SK-N-DZ (cell line): ENCODE measurements at places on chromosomes 12 and 14.

DNA sequence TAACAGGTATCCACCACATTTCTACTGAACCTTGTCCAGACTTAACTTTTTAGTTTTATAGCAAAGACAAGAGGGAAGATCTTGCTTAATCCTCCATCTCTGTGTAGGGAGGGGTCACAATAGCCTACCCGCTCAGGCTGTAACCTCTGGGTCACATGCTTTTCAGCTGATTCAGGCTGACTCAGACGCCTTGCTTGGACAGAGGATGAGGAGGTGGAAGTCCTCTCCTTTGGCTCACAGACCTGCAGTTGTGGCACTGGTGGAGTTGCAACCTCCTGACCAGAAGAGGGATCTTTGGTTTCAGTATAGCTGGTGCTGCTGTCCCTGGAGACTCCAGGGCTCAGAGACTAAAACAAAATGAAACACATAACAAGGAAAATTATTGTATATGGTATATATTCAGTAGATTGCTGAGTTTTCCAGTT lies 16.2 kb downstream of the ACIN1 start:
- no peak for DNase-seq

GRCh38 chr12:116456330-116457082 lies 102.7 kb upstream of the MAP1LC3B2 start:
- DNase-seq = no peak

DNA sequence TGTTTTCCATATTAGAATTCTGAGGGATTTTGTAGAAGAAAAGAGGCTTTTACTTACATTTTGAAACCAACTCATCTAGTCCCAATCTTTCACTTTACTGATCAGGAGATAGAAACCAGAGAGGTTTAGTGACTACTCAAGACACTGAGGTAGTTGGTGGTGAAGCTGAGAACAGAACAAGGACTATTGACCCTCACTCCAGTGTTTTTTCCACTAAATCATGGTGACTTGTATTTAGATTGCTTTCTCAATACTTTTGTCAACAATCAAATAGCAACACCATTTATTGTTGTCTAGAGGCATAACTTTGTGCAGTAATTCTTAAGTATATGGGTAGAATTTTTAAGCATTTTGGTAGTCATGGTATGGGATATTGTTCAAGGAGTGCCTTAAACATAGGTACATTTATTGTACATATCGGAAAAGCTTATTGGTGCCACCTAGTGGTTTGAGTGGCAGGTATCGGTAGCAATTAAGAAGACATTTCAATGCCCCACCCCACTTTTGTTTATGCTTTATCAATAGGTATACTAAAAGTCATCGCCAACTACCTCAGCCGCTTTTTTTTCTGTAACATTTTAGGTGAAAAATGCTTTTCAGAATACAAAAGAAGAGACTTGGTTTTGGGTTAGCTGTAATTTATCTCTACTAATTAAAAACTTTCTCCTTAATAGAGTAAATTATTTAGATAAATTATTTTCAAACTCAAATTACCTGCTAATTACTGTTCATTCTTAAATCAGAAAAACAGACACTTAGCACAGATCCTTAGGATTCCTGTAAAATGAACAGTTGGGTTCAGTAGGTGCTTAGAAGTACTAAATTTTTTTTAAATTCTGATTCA lies 47.3 kb upstream of the PAWR start:
- DNase-seq = peak; percentile 74

DNA sequence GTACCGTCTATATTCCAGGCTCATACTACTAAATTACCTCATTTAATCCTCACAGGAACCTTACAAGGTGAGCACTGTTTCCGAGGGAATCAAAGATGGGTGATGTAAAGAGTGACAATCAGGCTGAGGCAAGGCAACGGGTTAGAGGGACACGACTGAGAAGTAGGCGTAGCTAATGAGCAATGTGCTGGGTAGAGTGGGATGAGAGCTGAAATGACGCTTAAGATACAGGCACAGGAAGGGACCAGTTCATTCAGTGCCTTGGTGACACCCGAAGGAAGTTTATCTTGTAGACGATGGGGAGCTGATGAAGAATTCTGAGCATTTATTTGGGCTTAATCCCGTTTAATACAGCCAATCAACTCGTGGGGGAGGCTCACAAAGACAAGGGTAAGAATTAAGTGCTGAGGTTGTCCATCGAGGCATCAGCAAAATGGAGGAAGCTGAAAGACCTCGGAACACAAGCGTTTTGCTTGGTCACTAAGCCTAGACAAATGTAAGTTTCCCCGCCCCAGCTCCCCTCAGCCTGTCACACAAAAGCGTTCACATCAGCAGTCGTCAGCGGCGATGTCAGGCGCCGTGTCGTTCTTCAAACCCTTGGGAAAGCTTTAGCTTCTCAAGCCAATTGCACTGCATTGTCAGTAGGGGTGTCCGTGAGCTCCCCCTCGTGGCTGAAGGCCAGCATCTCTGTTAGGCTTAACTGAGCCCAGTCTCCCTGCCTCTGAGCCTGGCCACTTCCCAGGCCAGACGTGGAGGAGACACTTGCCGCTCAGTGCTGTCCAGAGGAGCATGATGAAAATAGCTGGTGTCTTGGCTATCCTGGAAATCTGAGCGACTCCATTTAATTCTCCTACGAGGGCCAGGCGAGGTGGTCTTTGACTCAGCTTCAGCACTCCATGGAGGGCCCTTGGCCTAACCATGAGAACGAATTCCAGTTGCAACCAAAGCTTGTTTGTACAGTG lies 288.5 kb upstream of the G2E3 start:
- peak; percentile 93 for DNase-seq

GRCh38 chr14:101849640-101850039 lies 88.1 kb downstream of the PPP2R5C start:
- DNase-seq = no peak

DNA sequence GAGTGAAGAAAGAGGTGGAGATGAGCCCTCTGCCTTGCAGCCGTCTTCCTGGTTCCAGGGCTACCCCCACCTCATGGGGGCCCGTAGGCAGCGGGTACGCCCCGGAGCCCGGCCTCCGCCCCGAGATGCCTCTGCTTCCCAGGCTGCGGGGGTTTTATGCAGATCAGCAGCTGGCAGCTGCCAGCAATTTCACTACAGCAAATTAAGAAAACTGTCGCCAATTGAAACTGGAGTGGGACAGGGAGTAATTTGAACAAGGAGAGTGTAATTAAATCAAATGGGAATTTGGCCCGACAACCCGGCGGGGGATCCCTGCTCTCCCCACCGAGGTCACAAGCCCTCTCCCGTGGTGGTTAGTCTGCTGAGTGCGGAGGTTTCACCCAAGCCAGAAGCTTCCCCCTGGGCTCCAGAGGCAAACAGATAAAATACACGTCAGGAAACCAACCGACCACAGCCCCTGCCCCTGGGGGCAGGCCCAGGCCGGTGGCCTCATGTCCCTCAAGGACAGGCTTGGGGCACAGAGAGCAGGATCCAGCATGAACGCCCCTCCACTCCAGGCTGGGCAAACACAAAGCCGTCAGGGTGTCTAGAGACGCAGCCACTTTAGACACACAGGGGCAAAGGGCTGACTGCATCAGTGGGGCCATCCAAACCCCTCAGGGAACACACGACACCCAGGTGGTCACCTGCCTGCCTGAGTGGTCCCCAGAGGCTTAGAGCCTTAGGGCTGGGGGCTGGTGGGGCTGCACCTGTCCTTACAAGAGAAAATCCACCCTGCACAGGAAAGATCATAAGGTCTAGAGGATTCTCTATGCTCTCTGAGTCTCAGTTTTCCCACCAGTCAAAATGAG lies 53.8 kb downstream of the TESC start:
- DNase-seq = peak; percentile 59

GRCh38 chr14:58813745-58814144 lies 176.0 kb downstream of the DACT1 start:
- DNase-seq = no peak

GRCh38 chr14:100213587-100213955 lies 25.4 kb upstream of the YY1 start:
- no peak for DNase-seq

- DNase-seq = peak; percentile 50
Observed at GRCh38 chr14:94132285-94132887, 3.0 kb upstream of the IFI27L2 start.

- DNase-seq = no peak
Observed at GRCh38 chr12:1398673-1399072, 195.7 kb downstream of the FBXL14 start.

DNA sequence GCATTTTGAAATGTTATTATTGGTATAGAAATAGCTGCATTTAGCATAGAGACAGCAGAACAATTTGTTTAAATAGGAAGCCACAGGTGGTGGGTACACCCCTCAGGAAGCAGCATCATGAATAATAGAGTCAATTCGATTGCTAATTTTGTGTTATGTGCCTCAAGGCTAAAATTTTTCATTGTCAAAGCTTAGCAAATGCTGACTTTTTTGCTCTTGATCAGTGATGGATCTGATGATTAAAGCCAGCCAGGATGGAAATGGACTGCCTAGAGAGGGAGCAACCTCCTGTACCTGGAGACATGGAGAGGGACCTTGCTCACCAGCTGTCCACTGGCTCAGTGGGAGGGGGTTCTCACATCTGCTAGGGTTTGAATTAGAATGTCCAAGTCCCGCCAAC lies 4.5 kb upstream of the KRT8 start:
- DNase-seq = no peak

GRCh38 chr14:75200451-75200850 lies 24.0 kb upstream of the TMED10 start:
- no peak for DNase-seq

- no peak for DNase-seq
Observed at GRCh38 chr14:104654119-104654518, 35.3 kb upstream of the INF2 start.

DNA sequence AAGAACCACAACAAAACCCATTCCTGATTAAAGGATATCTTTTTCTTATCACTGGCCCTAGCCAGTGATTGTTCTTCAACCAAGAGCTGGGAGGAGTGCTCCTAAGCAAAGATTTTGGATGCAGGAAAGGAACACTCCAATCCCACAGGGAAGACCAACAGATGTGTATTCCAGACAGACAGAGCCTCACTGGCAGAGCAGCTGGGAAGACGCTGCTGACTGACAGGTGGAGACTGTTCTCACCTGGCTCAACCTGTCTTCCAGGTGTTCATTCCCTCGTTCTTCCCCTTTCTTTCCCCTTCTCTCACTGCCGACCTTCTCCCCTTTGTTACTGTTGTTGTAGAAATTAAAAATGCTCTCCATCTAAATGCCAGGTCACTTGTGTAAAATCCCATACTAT lies 89.7 kb upstream of the CCDC198 start:
- no peak for DNase-seq

DNA sequence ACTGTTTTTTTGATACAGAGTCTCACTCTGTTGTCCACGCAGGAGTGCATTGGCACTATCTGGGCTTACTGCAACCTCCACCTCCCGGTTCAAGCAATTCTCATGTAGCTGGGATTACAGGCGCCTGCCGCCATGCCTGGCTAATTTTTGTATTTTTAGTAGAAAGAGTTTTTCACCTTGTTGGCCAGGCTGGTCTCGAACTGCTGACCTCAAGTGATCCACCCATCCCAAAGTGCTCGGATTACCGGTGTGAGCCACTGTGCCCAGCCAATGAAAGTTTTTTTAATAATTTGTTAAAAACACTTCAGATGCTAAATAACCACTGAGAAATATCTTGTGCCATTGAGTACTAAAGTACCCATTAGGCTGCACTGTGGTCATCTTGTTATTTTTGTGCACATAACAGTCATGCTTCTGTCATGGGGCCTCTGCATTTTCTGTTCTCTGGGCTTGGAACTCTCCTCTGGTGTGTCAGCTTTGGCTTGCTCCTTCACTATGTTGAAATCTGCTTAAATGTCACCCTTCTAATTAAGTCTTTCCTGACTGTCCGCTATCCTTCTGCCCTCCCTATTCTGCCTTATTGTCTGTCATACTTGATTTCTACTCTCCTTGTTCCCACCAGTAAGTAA lies 105.1 kb downstream of the KTN1 start:
- DNase-seq = no peak

GRCh38 chr14:32620303-32620702 lies 291.2 kb downstream of the AKAP6 start:
- DNase-seq = no peak

DNA sequence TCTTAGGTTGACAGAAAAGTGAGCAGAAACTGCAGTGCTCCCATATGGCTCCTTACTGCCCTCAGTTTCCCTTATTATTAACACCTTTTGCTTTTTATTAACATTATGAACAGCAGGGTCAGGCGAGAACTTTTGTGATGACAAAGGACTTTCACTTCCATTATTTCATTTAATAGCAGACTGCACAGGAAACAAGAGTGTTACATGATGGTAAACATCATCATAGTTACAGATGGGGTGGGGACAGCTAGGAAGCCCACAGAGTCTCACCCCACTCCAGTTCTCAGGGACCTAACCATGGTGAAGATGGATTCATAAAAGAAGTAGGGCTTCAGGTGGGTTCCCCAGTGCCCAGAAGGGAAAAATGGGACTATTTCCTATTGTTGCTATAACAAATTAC lies 110.1 kb upstream of the PELI2 start:
- no peak for DNase-seq

- DNase-seq = no peak
Observed at GRCh38 chr12:108612788-108613282, 15.0 kb upstream of the TMEM119 start.
